ENCODE measurements at places on chromosomes 12 and 14.
A peak's percentile ranks its signal among the peaks of the same experiment; 100 is the strongest.

GRCh38 chr12:95784286-95784685 is 6.3 kb downstream of the NTN4 start:
- DNase-seq = no peak

GRCh38 chr12:119005085-119005484 is 23.7 kb downstream of the SRRM4 start:
- DNase-seq = no peak

- no peak for DNase-seq
Measured at GRCh38 chr14:37587131-37587803, 7.8 kb downstream of the FOXA1 start.

DNA sequence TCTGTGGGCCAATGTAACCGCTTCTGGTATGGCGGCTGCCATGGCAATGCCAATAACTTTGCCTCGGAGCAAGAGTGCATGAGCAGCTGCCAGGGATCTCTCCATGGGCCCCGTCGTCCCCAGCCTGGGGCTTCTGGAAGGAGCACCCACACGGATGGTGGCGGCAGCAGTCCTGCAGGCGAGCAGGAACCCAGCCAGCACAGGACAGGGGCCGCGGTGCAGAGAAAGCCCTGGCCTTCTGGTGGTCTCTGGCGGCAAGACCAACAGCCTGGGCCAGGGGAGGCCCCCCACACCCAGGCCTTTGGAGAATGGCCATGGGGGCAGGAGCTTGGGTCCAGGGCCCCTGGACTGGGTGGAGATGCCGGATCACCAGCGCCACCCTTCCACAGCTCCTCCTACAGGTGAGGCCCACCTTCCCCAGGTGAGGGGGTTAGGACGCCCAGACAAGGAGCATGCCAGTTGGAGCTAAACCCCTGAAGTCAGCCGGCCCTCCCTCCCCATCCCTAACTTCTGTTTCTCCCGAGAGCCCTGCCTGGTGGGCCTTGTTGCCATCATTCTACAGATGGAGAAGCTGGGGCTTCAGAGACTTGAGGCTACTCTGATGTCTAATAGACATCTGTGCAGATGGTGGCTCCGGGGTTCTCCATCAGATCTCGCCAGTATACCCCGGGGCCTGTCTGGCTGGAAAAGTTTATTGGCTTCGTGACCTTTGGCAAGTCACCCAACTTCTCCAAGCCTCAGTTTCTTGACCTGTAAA is 25.3 kb downstream of the PAPLN start:
- no peak for DNase-seq

DNA sequence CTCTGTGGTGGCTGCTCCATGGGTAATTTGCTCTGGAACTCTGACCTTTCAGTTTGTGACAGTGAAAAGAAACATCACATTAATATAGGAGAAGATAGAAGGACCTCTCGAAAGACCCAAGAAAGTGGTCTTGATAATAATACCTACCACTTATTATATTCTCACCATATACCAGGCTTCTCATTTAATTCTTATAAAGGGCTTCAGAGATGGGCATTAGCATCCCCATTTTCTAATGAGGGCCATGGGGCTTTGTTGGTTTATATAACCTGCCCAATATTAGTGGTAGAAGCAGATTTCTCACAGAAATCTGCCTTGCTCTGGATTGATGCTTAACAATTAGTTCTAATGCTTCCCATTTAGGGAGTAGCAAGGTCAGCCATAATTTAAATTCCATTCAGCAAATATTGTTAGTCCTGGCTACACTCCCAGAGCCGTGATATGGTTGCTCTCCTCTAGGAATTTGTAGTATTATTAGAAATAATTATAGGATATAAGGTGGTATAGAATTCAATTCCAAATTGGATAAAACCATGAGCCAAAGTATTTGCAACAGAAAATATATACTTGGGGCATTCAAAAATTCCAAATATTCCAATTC is 7.4 kb upstream of the AMIGO2 start:
- no peak for DNase-seq

DNA sequence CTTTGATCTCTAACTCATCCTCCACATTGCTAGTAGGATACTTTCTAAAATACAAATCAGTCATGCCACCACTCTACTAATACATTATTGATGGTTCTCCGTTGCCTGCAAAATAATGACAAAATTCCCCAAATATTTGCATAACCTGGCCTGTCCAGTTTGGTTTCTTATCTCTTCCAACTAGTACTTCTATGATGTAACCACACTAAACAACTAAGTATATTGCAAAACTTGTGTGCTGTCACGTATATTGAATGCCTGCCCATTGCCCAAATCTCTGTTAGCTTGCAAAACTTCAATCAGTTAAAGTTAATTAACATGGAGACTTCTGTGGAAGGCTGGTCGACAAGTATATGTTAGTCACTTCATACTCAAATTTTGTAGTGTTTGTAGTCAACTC is 6.5 kb downstream of the OR6C74 start:
- no peak for DNase-seq

GRCh38 chr12:95718772-95719171 is 71.8 kb downstream of the NTN4 start:
- DNase-seq = no peak

DNA sequence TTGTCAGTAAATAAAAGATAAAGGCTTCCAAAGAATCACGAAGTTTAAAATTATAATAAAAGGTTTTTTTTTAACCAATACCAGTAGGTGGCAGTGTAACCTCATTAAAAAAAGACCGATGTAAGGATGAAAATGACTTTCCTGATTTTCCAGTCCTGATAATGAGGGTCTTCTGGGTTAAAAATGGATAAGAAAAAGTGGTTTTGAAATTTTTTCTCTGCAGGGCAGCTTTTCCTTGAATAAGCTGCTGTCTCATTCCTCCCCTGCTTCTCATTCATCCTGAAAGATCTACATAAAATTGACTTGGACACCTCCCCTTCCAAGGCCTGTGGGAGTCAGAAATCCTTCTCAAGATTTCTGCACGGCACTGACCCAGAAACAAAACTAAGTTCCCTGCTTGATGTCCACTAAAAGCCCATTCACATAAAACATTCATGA is 58.9 kb upstream of the FBXO33 start:
- DNase-seq = peak; percentile 5

DNA sequence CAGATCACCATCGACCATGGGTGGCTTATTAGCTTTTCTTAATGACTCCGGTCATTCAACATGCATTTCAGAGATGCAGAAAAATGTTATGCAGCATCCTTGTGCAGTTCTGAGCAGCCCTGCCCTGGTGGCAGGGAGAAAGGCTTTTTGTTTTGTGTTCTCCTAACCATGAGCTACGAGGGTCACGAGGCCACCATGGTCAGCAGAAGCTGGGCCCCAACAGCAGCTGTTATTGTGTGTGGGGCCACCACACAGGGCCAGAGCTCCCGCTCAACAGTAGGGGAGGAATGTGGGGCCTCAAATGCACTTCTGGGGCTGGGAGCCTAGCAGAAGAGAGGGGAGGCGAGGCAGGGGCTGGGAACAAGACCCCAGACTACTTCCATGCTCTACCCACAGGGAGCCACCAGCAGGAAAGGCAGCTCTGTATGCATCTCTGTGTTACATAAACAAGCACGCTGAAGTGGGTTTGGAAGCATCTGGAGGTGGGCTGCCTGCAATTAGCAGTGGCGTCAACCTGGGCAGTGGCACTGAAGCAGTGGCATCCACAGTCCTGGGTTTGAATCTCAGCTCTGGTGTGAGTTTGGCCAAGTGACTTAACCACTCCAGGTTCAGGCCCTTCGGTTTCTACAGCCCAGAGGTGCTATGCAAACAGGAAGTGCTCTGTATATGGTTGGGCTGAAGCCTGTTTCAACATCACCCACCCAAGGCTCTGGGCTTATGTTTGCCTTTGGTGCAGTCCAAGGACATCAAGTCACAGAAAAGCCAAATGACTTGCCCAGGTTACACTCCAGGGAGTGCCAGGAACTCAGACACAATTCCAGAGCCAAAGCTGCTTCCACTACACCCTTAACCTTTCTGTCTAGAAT is 16.3 kb downstream of the GLTP start:
- no peak for DNase-seq

DNA sequence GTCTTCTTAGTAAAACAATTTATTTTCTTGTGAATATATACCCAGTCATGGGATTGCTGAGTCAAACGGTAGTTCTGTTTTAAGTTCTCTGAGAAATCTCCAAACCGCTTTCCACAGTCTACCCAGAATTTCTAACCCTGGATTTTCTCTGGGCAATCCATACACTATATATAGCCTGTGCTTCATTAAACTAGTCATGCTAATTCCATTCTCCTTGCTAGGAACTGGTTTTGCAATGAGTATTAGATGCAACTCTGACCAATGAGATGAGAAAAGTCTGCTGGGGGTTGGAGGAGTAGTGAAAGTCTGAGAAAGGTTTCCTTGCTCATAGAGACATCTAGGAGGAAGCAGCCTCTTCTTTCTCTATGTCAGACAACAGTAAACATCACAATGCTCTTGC is 196.1 kb upstream of the CDKN3 start:
- peak; percentile 76 for DNase-seq

DNA sequence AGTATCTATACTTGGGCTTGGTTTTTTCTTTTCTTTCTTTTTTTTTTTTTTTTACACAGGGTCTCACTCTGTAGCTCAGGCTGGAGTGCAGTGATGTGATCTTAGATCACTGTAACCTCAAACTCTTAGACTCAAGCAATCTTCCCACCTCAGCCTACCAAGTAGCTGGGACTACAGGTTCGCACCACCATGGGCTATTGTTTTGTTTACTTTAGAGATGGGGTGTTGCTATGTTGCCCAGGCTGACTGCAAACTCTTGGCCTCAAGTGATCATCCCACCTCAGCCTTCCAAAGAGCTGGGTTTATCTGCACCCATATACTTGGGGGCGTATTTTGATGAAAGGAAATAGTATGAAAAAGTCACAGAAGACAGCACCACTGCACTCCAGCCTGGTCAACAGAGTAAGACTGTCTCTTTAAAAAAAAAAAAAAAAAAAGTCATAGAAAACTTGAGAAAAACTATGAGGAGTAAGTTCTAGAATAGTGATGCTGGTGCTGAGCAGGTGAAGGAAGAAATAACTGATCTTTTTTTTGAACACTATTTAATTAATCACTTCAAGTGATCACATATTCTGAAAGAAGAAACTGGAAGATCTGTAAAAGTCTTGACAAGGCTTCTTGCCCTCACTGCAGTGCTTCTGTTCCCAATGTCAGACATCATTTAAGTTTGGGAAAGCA is 53.8 kb upstream of the NPFF start:
- no peak for DNase-seq

DNA sequence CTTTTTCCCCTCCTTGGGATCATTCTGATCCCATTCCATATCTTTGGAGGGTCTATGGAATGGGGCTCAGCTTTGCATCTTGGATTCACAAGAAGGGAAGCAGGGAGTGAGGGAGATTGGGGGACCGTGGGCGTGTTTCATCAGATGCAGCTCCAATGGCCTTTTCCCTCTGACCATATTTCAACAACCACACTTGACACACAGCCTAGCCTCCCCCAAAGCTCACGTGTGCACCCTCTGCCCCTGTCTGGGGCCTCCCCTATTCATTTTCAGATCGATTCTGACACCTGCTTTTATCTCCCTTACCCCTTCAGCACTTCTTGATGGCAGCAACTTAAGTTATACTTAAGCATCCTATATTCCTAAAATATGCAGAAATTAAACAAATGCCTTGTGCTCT is 126.6 kb downstream of the CHST11 start:
- DNase-seq = no peak

DNA sequence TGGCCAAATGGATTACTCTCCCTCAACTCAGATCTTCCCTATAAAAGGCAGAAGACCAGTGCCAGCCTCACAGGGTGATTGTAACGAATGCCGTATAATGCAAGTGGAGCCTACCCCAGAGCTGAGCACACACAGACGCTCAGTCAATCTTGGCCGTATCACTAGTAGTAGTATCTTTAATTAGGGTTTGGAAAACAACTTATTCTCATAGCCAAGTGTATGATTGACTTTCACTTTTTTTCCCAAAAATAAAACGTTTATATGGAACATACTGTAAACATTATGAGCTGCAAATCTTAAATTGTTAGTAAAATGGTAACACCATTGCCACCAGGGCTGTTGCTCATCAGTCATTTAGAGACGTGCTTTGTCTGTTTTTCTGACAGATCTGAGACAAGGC is 30.4 kb downstream of the PLEKHG7 start:
- DNase-seq = no peak

DNA sequence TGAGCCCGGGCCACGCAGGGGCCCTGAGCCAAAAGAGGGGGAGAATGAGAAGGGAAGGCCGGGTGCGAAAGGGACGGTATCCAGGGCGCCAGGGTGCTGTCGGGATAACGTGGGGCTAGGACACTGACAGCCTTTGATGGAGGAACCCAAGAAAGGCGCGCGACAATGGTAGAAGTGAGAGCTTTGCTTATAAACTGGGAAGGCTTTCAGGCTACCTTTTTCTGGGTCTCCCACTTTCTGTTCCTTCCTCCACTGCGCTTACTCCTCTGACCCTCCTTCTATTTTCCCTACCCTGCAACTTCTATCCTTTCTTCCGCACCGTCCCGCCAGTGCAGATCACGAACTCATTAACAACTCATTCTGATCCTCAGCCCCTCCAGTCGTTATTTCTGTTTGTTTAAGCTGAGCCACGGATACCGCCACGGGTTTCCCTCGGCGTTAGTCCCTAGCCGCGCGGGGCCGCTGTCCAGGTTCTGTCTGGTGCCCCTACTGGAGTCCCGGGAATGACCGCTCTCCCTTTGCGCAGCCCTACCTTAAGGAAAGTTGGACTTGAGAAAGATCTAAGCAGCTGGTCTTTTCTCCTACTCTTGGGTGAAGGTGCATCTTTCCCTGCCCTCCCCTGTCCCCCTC is 3.0 kb downstream of the SSTR1 start:
- DNase-seq = no peak

DNA sequence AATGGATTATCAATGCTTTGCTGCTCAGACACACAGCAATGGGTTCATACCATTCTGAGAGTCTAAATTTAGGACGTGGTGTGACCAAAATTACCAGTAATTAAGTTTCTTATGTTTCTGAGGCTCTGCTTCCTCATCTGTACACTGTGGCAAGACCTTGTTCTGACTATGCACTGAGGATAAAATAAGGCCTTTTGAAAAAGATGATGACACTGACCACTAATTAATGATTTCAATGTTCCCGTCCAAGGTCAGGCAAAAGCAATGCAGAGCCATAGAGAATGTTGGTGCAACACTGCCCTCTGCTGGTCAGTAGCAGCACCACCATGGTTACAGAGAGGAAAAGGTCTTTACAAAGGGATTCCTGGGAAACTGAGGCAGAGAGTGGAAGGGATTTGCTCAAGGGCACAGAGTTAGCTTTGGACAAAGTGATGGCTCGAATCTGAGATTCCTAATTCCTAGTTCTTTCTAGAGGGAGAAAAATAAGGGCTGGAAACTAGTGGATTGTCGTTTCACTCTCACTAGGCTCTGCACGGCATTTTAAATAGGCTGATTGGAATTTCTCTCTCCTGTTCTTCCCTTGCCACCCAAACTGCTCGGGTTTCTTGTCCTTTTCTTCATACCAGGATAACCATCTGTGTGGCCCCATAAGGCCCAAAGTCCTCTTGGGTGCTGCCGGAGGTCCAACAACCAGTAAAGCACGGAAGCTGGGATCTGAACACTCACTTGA is 22.3 kb upstream of the P2RX7 start:
- peak; percentile 44 for DNase-seq

GRCh38 chr12:111420494-111420893 is 14.8 kb downstream of the SH2B3 start:
- DNase-seq = no peak

GRCh38 chr12:59627582-59627981 is 31.8 kb downstream of the SLC16A7 start:
- no peak for DNase-seq
